ENCODE measurements at places on chromosomes 16 and 17.

- DNase-seq = no peak
Measured at GRCh38 chr17:48239603-48239995, 132.0 kb downstream of the SNX11 start.

DNA sequence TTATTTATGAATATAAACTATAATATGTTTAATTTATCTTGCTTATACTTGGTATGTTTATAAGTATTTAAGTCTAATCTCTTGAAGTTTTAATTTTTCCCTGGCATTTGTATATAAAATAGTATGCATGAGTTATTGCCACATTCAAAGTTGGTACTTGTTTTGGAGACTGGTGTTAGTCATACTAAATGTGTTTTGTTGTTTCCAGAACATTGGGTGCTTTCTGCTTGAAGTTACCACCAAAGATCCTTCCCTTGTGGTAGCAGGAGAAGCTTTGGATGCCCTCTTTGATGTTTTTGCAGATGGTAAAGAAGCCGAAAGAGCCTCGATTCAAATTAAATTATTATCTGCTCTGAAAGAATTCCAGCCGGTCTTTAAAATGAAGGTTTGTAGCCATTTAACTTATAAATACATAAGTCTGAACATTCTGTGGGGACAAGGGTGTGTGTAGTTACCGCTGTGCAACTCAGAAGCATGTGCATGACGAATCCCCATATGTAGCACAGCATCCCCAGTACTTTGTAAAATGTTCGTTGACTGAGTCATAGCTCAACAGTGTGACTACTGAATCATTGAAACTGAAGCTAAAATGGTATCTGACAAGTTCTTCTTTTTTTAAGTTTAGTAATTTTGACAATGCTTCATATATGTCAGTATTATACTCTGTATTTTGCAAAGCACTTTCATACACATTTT is 36.4 kb downstream of the HEATR3 start:
- no peak for DNase-seq

DNA sequence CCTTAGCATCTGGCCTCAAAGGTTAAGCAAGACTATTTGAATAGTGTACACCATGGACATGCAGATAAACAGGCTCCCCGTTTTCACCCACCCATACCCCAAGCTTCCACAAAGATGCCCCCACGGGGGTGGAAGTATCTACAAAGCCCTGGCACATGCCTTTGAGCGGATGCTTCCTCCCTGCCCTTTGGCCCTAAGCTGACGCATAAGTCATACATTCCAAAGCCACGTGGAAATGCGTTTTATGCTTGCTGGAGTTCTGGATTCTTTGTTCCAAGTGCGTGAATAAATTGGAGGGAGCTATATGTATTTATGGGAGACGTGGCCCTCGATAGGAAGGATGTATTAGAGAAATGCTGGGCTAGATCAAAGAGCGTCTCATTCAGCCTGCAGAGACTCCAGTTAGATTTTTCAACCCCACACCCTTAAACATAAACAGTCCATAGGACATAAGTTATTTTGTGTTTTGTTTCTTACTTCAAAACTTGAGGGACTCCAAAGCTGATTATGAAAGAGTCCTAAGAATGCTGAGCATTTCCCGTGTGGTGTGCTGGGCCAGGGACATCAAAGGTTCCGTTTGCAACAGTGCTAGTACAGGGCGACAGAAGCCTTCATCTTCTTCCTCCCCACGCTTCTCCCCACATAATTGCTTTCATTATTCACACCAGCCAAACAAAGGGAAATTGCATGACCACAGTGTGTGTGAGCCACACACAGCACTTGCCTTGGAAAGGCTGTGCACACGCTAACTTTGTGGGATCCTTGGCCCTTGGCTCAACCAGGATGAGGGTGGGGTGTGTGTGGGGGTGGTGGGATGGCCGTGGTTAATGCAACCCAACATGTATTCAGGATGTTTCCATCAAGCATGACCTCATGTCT is 73.6 kb downstream of the WIPI1 start:
- no peak for DNase-seq

- DNase-seq = no peak
Measured at GRCh38 chr16:86479419-86479818, 30.9 kb upstream of the FOXF1 start.

DNA sequence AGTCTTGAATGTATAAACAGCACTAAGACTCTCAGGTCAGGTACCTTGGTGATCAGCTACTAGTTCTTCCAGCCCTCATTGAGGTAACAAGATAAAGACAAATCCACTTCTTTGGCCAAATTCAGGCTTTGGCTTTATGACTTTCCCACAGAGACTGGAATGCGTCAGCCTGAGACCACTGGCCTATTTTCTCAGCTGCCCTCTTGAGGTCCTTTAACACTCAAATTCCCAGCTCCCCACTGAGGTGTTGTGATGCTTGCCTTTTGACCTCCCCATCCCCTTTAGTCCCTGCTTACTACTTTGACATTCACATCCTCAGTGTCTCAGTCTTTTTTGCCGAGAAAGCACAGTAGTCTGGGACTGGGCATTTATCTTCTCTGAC is 10.6 kb downstream of the TNFAIP1 start:
- no peak for DNase-seq

GRCh38 chr17:31272803-31273202 is 24.2 kb downstream of the OMG start:
- no peak for DNase-seq

DNA sequence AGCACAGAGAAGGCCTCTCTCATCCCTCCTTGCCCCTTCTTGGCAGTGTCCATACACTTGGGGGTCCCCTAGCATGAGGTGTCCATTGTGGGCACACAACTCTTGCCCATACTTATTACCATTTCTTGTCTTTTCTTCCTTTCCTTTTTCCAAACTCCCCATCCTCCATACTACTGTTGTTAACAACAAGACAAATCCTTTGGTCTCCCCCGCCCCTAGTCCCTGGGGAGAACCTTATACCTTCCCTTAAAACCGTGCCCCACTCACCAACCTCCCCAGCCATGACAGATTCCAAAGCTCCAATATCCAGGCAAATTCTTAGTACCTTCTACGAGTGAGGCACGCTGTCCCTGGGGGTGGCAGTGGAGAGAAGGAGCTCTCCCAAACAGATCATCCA is 82.9 kb downstream of the GAS7 start:
- no peak for DNase-seq

DNA sequence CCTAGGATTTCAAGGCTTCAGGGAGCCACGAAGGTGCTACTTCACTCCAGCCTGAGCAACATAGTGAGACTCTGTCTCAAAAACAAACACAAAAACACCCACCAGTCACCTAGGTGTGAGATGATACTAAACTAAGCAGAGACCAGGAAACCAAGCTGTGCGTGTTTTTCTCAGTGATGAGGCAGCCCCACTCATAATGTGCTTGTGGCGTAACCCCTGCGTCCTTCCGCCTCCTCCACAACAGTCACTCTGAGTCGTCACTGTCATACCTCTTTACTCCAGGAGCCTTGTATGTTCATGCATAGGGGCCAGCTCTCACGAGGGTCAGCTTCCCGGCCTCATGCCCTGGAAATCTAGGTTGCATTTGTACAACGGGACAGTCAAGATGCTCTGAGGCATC is 31.1 kb upstream of the SLC47A1 start:
- DNase-seq = peak; percentile 75

DNA sequence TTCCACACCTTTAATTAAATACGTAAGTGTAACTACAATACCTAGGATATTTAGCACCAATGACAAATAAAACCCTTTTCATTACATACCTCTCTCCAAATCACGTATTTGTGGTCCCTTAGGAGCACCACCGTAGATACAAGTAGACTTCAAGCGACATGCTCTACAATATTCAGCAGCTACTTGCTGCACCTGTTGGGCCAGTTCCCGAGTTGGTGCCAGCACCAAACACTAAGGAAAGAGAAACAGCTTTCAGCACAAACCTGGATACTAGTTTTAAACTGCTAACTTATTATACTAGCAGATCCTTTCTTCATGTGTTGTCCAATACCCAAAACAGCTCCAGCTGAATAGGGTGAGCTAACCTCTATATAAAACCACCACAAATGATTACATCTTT is 2.7 kb downstream of the DDX5 start:
- DNase-seq = no peak

GRCh38 chr16:31479751-31480150 is 3.2 kb upstream of the SLC5A2 start:
- no peak for DNase-seq

- peak; percentile 70 for DNase-seq
Measured at GRCh38 chr17:57874434-57875289, 24.8 kb upstream of the MRPS23 start.

DNA sequence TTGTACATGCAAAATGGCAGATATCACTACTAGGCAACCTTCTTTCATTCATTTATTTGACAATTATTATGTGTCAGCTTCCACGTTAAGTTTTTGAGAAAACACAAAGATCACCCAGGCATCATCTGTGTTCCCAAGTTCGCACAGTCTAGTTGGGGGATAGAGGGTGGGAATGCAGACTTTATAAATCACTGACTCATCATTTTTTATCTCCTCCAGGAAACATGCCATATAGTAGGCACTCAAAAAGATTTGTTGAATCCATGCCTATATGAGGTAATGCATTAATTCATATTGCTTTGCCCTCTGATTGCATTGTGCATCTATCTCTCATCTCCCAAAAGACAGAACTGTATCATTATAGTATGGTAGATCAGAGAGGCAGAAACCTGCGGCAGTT is 196.8 kb upstream of the TOX3 start:
- no peak for DNase-seq

DNA sequence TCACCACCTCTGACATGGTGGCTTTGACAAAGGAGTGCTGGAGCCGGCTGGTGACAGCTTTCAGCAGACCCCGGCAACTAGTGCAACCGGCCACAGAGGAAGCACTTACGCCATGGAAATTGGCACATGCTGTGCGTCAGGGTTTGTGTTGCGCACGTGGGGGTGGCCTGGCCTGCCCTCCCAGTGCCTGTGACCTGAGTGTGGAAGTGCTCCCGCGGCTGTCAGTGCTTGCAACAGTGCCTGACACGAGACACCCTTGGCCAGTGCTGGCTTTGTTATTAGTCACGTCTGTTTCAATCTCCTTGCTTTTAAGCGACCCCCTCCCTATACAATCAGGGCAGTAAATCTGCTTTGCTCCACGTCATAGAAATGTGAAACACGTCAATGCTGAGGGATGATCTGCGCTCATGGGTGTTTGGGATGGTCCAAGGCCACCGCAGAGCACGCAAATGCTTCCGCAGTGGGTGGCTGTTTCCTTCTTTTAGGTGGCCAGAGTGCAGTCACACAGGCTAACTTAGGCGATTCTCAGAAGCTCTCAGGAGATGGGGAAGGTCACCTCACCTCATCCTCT is 64.3 kb downstream of the PGS1 start:
- peak; percentile 94 for DNase-seq

GRCh38 chr17:72273289-72274056 is 152.7 kb downstream of the SOX9 start:
- DNase-seq = no peak

GRCh38 chr17:47929218-47930000 is 12.0 kb upstream of the PNPO start:
- no peak for DNase-seq

DNA sequence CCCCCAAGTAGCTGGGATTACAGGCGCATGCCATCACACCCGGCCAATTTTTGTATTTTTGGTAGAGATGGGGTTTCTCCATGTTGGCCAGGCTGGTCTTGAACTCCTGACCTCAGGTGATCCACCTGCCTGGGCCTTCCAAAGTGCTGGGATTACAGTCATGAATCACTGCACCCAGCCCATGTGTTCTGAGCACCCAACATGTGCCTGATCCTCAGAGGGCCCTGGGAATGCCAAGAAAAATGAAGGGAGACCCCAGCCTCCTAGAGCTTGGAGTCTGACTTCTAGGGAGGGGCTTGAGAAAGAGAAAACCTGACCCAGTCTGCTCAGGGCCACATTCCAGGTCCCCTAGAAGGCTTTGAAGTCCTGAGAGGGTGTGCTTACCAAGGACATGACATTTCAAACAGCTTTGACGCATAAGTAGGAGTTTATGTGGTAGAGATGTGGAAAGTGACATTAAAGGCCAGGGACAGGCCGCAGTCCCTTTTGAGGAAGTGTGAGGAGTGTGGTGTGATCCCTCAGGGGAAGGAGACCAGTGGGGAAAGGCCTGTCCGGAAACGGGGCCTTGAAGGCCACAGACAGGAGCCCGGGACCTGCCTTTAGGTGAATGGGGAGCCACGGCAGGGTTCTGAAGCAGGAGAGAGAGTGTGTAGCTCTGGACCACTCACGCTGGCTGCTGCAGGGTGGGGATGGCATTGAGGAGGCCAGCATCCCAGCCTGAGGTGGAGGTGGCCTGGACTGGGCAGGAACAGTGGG is 1.1 kb upstream of the CCL22 start:
- peak; percentile 88 for DNase-seq

DNA sequence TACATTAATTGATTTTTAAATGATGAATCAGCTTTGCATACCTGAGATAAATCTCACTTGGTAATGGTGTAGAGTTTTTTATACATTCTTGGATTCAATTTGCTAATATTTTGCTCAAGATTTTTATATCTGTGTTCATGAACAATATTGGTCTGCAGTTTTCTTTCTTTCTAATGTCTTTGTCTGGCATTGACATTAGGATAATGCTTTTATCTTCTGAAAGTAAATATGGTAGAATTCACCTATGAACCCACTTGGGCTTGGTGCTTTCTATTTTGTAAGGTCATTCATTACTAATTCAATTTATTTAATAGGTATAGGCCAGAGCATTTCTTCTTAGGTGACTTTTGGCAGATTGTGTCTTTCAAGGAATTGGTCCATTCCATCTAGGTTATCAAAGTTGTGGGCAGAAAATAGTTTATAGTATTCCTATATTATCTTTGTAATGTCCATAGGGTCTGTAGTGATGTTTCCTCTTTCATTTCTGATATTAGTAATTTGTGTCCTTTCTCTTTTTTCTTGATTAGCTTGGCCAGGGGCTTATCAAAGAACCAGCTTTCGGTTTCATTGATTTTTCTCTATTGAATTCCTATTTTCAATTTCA is 45.6 kb downstream of the NACA2 start:
- DNase-seq = no peak

- DNase-seq = peak; percentile 73
Measured at GRCh38 chr17:81513372-81513752, 763 bp upstream of the ACTG1 start.
